Effector CD8-positive, alpha-beta T cell (primary cell): ENCODE measurements at places on chromosomes 6 and 20.

DNA sequence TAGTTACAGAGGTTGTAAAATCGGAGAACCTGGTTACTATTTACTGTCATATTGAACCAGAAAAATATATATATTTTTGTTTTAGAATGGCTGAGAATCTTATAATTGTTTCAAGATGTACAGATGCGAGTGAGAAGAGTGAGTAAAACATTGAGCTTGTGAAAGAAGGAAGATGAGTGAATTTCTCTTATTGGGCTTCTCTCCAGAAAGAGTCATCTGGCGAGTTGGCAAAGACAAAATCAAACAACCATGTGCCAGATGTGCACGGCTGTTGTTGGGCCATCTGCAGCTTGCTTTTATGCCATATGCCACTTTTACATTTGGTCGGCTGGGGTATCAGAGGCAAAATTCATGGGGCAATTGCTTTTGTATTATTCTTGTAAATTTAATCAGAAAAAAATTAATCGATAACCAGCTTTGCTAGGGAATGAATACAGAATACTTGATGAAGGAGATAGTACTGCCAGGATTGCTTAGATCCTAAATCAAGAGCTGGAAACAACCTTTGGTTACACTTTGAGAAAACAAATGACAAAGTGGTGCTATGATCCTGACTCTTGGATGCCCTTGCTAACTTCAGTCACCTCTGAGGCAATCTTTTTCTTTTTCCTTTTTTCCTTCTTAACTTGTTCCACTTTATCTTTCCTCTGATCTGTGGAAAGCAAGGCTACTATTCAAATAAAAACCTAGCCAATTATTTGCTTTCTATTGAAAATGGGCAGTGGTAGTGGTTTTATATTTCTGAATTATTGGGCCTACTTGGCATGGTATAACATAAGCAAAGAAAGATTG is 97.1 kb upstream of the GRIK2 start:
- no peak for DNase-seq

DNA sequence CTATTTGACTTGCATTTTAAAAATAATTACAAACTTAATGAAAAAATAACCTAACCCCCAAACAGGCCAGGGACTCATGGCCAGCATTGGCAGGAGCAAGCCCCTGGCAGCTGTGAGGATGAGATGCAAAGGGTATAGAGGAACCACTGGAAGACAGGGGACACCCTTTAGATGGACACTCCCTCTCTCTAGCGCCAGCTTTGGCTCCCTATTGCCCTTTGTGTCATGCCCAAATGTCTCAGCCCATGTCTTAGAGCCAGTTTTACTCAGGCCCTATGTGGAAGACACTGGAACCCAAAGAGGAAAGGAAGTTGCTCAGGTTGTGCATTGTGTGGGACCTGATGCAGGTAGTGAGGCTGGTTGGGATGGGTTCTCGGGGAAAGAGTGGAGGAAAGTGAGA is 34.9 kb upstream of the RSPO4 start:
- no peak for DNase-seq

- no peak for DNase-seq
Observed at GRCh38 chr6:108948181-108948661, 100.0 kb downstream of the ARMC2 start.

DNA sequence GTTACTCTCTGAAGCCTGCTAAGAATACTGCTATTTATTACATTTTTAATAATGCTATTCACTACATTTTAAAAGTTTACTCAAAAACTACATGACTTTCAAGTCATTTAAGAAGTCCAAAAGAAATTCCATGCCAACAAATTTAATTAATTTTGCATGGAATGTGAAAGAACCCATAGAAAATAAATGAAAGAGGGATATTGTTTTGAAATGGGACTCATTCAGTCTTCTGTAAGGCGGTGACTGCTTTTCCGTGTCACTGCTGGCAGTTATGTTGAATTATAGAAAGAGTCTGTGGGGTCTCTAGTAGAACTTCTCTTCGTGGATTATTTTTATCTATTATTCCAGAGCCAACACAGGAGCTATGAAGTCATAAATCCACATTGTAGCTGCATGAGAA is 211.2 kb downstream of the LAMA2 start:
- DNase-seq = no peak

GRCh38 chr6:124536157-124536841 is 425.9 kb upstream of the RNF217 start:
- no peak for DNase-seq

- DNase-seq = no peak
Observed at GRCh38 chr20:64038224-64038564, 2.2 kb downstream of the C20orf204 start.

GRCh38 chr6:69936674-69937363 is 70.5 kb downstream of the COL19A1 start:
- DNase-seq = no peak

GRCh38 chr6:19301980-19302379 is 535.2 kb upstream of the ID4 start:
- DNase-seq = no peak
